ENCODE measurements at places on chromosomes 5 and 9.

GRCh38 chr5:106020894-106021293 is 1649.8 kb downstream of the EFNA5 start:
- peak; percentile 53 for DNase-seq

GRCh38 chr9:34477541-34477940 is 18.9 kb downstream of the DNAI1 start:
- DNase-seq = no peak

DNA sequence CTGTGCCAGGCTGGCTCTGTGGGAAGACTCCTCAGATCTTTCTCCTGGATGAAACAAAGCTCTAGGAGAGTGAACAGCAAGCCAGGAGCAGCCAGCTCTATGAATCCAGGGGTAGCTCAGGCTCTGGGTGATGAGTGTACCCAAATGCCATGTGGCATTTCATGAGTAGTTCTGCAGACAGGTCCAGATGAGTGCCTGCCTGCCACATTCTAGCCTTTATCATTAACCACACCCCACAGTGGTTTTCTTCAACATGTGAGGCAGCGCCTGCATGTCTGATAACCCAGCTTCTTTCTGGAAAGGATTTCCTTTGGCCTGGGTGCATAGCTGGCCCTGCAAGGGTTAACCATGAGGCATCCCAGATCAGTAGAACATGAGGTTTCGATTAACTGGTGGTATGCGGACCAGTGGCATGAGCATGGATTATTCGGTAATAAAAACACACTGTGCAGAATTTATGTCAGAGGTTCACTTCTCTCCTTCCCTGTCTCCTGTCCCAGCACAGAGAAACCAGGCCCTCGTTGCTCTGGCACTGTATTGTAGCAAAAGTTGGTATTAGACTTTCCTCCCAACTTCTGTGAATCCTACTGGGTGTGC is 381.9 kb upstream of the ZNF462 start:
- DNase-seq = no peak

DNA sequence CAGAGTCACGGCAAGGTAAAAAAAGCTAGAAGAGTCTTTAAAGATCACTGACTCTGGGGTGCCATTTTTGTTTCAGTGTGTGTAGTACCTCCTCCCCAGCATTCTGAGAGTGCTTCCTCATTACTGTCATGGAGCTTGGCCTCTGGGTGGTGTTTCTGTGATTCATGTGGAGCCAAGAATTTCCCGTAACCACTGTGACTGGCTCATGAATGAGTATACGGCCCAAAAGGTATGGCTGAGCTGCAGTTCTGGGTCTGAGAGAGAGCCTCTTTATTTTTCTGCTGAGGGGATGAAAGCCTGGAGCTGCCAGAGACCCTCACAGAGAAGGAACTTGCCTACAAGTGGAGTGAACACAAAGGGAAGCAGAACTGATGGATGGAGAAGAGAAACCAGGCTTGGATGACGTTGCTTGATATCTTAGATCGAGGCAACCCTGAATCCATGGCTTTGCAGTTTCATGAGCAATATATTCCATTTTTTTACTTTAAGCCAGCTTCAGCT is 85.6 kb downstream of the PTTG1 start:
- peak; percentile 34 for DNase-seq

GRCh38 chr5:7816535-7816901 is 34.4 kb downstream of the CFAP90 start:
- no peak for DNase-seq

- DNase-seq = no peak
Observed at GRCh38 chr5:93850311-93850710, 108.9 kb upstream of the POU5F2 start.

GRCh38 chr9:98009936-98010335 is 26.8 kb downstream of the ANP32B start:
- peak; percentile 93 for DNase-seq

- no peak for DNase-seq
Observed at GRCh38 chr9:135581636-135582426, 20.3 kb downstream of the PAEP start.

DNA sequence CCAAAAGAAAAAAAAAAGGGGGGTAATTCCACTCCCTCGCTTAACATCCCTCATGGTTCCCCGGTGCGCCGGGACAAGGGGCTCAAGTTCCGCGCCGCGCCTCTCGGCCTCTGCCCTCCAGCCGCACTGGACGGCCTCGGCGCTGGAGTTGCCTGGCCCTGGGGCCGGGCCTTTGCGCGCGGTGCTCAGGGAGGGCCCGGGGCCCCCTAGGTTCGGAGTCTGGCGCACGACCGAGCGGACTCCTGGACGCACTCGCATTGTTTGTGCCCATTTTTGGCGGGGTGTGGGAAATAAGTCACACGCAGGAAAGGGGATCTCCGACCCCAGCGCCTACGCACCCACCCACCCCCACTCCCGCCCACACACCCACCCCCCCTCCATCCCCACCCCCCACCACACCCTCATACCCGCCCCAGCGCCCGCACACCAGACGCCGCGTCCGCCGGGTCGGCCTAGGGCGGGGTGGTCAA is 381 bp downstream of the MED22 start:
- peak; percentile 39 for DNase-seq

GRCh38 chr5:39933061-39933460 is 508.3 kb upstream of the DAB2 start:
- no peak for DNase-seq

DNA sequence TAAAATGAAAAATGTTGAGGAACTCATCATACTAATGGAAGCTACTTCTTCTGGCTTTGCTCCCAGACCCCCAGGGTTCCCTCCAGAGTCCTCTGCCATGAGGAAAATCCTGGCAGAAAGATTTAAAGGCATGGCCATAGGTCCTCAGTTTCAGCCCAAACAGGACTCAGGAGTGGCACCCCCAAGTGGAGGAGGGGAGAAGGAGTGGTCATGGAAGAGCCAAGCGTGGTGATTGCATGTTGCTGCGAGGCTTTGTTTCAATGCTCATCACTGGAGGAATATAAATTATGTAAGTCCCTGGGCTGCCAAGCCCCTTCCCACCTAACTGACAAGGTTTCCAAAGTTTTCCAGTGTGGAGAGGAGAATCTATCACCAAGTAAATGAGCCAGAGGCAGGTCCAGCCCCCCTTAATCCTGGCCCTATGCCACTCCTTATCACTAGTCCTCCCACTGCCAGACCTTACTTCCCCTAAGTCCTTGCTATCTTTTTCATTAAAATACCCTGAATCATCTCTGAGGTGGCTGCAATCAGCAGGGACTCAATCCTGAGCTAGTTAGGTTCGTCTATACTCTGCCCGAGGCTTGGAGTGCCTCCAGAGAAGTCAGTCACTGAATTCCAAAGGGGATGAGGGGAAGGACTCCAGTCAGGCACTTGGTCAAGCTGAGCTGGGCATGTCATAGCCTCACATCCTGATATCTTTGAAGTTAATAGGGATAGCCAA is 70.7 kb upstream of the TAF1L start:
- DNase-seq = peak; percentile 20

GRCh38 chr9:71285191-71285656 is 163.8 kb upstream of the TRPM3 start:
- DNase-seq = peak; percentile 74
